ENCODE measurements at places on chromosomes 6 and 20. TPM values are rescaled to one million over a fixed set of nuclear protein-coding genes. Genes with fewer than 3 reads are reported as not detected.
A peak's percentile ranks its signal among the peaks of the same experiment; 100 is the strongest.

- no peak for DNase-seq
These were observed 65.2 kb upstream of the RSPO3 start for GRCh38 chr6:127053032-127053874.

DNA sequence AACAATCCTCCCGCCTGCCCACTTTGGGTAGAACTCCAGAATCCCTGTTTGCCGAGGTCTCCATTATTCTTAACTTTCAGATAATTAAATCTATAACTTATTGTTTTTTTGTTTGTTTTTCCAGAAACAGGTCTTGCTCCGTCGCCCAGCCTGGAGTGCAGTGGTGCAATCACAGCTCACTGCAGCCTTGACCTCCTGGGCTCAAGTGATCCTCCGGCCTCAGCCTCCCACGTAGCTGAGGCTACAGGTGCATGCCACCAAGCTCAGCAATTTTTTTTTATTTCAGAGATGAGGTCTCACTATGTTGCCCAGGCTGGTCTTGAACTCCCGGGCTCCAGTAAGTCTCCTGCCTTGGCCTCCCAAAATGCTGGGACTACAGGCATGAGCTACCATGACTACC is 28.8 kb downstream of the ZMYND8 start:
- no peak for DNase-seq

- DNase-seq: no peak
These were observed 534.7 kb upstream of the JARID2 start for GRCh38 chr6:14711056-14711703.

DNA sequence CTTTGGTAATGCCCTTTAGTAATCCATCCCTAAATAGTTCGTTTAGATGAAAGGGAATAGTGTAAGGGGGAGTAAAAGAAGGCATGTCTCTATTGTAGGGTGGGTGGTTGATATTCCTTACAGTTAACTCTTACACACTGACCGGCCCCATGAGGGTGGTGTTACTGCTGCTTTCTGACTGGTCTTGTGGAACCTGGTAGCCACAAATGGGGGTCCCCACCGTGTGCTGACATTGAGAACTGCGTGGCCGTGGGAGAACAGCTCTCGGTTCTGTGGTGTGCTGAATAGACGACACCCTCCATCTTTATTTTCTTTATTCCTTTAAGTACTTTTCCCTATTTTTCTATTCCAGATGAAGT is 19.3 kb downstream of the MRAP2 start:
- no peak for DNase-seq

The RNF182 gene
- not detected for total RNA-seq

The MYB gene
- total RNA-seq: not detected

The ULBP2 gene
- total RNA-seq: 1.1 TPM

DNA sequence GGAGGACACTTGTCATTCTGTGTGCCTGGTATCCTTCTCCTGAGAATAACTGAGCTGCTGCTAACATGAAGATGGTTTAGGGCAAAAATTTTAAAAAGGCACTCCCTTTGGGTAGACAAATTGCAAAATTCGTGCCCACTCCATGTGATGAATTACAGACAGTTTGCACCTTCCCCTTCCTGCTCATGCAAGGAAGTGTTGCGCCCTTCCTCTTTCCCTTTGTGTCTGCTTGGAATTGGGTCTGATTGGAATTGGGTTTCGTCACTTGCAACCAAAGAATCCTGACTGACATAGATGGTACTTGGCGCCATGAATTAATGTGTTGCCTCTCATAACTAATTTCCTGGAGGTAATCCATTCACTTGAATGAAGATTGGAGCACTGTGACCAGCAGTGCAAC is 62.3 kb upstream of the SHLD1 start:
- DNase-seq: no peak

- no peak for DNase-seq
These were observed 84.5 kb downstream of the KIF13A start for GRCh38 chr6:17902974-17903373.

The BAK1 gene
- total RNA-seq: 26.4 TPM

DNA sequence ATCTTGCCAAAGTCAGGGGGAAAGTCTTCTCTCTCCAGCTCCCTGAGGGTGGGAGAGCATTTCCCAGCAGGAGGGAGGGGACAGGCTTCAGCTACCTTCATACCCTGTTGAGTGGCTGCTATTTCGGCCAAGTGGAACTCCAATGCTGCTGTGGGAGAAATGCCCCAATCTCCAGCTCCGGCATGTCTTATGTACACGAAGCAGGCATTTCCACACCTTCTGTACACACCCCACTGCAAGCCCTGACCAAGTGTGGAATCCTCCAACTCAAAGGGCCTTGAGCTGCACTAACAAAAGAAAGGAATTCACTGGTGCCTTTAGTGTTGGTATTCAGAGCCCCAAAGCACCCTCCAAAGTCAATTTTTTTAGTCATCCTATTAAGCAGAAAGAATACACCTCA is 313.6 kb upstream of the NT5E start:
- DNase-seq: no peak

The LRRN4 gene
- total RNA-seq: 0.13 TPM

- DNase-seq: no peak
These were observed 150.2 kb downstream of the CDH26 start for GRCh38 chr20:60108397-60108796.

GRCh38 chr6:158031381-158032353 is 50.0 kb downstream of the SYNJ2 start:
- peak; percentile 77 for DNase-seq

Data from heart right ventricle (tissue), 16 donors.